ENCODE measurements at places on chromosomes 2 and 18.

DNA sequence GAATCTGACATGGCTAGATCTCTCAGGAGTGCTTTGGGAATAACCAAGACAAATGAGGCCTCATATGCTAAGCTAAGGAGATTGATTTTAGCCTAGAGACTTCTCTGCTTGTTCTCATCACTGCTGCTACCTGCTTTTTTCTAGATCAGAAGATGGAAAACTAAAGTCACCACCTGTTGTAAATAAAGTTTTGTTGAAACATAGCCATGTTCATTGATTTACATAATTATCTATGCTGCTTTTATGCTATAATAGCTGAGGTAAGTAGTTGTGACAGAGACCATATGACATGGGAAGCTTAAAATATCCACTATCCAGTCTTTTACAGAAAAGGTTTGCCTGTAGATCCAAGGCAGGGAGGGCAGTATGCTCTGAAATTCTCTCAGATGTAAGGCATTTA, 46.1 kb upstream of the CYP26B1 start:
- DNase-seq, result no peak

DNA sequence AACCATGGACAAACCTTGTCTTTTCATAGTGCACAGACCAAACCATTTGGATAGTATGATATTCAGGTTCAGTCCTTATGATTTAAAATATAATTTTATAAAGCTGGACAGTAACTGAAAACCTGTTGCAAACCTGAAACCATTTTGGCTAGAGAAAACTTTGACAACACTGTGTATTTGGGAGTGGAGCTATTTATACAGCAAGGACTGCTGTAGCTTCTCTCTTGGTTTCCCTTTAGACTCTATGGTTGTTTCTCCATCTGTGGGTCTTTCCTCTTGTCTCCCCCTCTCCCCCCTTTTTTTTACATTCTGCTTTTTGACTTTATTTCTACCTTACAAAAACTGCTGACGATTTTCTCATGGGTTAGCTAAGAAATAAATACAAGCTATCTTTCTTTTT, 581.7 kb downstream of the SLC4A3 start:
- DNase-seq, result no peak

- no peak for DNase-seq
Observed at GRCh38 chr2:202378001-202378400, 1.9 kb downstream of the BMPR2 start.

- no peak for DNase-seq
Observed at GRCh38 chr2:118255301-118255700, 167.0 kb downstream of the INSIG2 start.

- DNase-seq, result no peak
Observed at GRCh38 chr2:190891372-190891771, 10.8 kb downstream of the GLS start.

GRCh38 chr2:42813763-42814162, 21.4 kb upstream of the HAAO start:
- DNase-seq, result no peak

DNA sequence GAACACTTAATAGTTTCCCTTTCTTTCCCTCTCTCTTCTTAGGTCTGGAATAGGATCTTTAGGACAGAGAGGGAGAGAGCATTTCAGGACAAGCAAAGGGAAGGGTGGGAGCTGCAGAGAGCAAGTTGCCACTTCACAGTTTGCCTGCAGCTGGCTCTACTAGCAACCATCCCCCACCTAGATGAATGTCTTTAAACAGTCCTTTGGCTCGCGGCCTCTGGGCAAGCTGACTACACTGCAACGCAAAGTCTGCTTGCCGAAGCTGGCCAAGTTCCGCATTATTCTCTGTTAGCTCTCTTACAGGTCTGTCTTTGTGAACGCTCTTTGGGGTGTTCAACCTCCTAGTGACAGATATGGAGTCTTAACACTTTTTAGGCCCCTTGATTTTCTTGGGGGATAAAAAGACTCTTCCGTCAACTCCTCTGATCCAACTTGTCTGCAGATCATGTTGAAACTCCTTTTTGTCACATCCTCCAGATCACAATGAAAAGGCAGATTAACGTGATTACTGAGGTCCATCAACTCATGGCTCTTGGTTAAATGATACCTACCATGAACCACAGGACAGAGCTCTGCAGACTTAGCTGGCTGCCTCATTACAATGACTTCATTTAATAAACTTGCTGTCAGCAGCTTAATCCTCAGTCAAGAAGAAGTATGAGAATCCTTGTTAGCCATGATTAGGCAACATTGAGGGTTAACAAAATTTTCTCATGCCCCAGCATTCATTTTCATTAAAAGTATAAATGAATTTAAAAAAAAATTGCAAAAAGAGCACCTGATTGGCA, 74.6 kb downstream of the SLC4A3 start:
- no peak for DNase-seq

- DNase-seq, result no peak
Observed at GRCh38 chr2:240996834-240997140, 1.6 kb upstream of the SNED1 start.

GRCh38 chr2:66270247-66270646, 164.7 kb upstream of the MEIS1 start:
- DNase-seq, result no peak

- no peak for DNase-seq
Observed at GRCh38 chr2:132638313-132639040, 31.5 kb downstream of the LYPD1 start.

DNA sequence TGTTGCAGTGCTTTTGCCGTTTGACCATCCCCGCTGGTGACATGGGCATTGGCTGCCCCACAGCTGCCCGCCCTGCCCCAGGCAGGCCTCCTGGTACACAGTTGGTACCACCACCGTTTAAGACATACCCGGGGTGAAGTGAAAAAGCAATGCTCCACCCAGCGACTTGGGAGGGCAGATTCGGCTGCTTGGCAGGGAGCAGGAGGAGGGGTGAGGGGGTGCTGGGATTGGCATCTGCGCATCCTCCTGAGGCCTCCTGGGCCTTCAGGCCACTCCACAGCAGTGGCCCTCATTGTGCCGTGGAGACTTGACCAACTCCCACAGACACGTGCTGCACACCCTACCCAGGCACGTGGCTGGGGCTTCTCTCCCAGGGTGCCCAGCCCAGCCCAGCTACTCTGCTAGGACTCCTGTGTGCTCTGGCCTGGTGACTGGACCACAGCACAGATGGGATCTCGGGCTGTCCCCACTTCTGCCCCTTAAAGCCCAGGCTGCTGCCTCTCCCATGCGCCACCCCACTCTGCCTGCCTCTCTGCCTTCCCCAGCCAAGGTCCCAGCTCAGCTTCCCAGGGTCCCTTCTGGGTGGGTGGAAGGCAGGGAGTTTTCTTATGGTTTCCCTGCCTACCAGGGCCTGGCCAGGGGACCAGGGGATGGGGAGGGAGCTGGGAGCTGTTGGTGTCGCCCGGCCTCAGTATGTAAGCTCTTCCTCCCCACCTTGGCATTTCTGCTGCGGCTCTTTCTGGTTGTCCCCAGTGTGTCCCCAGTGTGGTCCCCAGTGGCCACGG, 157.0 kb upstream of the HS6ST1 start:
- no peak for DNase-seq

DNA sequence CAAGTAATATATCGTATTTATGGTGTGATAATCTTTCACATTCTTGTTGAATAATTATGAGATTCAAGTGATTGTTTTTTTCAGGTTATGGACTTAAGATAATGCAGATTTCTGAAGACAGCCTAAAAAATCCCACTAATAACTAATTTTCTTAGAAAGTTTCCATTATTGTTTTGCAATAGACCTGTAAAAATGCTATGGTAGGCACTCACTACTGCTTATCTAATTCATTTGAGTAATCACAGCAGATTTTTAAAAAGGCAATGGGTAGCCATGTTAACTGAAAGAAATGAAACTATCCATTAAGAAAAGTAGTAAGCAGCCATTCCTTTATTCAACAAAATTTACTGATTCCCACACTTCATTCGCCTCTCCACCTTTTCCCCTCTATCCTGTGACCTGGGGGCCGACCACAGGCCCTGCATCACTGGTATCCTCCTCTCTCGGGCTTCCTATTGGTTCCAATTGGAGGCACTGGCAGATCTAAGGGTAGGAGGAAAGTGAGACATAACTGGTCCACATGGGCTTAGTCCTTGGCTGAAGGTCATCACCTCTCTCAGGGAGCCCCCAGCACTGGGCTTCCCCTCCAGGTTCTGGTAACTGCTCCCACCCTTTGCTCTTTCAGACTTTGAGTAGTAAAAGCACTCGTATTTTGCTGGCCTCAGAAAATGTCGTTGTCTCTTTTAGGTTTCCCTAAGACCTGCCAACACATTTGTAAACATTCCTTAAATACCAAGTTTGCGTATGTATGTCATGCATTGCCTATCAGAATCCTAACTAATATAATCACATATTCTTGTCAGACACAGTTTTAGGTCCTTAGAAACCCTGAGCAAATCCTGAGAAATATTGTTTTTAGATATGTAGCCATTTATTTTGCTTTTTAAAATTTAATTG, 18.5 kb downstream of the RBMS1 start:
- no peak for DNase-seq

DNA sequence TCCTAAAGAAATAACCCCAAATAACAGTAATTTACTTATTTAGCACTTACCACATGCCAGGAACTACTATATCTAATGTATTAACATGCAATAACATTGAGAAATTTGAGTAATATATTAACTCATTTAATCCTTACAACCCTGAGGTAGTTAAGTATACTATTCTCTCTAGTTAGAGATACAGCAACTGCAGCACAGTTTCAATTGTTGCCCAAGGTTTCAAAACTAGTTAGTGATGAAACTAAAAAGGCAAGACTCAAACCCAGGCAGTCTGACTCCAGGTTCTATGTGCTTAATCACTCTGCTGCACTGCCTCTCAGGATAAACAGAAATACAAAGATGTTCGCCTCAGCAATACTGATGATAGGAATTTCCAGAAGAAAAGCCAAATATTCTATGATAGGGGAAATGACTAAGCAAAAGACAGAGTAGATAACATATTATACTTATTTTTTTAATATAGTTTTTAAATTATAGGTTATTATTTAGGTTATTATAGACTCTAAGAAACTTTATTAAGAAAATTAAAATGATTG, 88.0 kb downstream of the SS18 start:
- no peak for DNase-seq

GRCh38 chr2:1208522-1208921, 204.7 kb upstream of the TPO start:
- no peak for DNase-seq

DNA sequence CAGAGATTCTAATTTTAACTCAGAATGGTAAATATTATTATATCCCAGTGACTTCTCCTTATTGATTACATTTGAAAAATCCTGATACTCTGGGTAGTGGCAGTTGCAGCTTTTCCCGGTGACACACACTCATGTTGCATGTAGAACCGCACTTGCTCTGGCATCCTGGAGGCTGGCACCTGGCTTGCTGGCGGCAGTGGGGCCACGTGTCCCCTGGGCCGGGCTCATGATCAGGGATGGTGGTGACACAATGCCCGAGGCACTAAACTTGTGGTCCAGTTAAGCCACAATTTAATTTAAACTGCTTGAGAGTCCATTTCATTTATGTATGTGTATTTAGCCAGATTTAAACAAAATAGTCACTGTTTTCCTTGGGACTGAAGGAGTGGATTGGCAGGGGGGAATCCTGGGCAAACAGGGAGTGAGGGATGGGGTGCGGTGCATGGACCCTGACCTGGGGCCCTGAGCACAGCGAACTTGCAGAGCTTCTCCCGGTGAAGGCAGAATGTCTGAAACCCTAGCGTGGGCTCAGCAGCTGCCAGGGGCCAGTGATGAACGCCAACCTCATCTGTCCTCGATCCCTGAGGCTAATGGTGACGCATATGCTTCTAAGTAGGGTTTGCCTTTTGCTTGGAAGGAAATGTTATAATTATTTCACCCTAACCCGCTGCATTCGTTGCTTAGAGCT, 50.0 kb downstream of the KCNG2 start:
- no peak for DNase-seq

DNA sequence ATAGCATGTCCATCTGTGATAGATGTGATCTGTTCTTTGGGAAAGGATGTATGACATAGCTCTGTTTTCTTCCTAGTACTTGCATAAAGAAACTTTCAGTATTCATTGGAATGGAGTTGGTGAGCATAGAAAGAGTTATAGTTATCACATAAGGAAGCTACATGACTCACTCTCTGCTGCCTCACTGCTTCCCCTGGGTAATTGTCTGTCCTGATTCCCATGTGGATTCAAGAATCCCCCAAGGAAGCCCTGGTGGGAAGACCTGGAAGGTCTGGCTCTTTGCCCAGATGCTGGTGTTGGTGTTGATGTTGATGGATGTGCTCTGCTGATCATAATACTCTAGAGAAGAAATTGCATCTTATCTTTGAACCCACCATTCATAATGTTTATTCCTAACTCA, 60.6 kb downstream of the PTPN4 start:
- DNase-seq, result no peak

Data from stimulated activated CD8-positive, alpha-beta memory T cell treated with anti-CD3 and anti-CD28 coated beads, Interleukin-7, amount 100 ng/mL, for 4 hours (primary cell).